ENCODE measurements at places on chromosomes 11 and 22.

DNA sequence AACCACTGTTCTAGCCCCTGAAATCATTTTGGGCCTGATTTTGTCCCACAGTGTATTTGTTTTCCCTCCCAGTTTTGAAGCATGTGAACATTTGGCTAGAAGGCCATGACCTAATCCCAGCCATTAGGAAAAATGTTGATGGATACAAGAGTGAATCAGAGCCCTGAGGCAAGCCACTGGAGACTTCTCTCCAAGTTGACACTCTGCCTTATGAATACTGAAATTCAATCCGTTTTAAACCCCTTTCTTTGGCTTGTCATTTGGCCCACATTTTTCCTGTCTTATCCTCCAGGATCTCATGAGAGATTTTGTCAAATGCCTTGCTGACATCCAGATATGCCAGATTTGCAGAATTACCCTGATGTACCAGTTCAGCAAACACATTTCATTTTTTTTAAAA lies 158.8 kb downstream of the FAT3 start:
- DNase-seq: no peak

DNA sequence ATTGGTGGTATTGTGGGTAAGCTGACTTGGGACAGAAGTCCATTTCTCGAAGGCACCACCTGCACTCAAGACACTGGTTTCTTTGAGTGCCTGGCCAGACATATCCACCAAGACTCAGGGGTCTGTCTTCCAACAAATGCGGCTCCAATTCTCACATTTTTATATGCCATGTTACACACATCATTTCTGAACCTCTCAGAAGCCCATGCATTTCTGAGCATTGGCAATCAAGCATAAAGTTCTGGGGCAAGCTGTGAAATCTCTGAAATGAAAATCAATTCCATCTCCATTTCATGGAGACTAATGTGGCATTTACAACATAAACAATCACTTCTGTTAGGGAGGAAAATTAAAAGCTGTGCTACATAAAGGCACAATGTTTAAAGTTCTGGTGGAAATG lies 243.7 kb downstream of the KIRREL3 start:
- DNase-seq: no peak

GRCh38 chr11:125170001-125170509 lies 5.5 kb downstream of the PKNOX2 start:
- DNase-seq: no peak

DNA sequence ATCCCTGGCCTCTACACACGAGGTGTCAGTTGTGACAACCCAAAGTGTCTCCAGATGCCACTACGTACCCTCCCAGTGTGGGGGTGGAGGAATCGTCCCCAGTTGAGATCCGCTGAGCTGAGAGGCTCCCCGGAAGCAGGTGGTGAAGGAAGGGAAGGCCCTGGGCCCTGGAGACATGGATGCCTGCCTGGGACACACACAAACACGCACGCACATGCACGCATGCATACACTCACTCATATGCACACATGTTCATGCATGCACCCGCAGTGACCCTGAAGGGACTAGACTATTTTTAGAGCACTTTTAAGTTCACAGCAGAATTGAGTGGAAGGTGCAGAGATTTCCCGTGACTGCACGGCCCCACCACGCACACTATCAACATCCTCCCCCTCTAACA lies 50.9 kb downstream of the PARVB start:
- no peak for DNase-seq

GRCh38 chr22:46735747-46736608 lies 2.1 kb downstream of the CERK start:
- DNase-seq: no peak

DNA sequence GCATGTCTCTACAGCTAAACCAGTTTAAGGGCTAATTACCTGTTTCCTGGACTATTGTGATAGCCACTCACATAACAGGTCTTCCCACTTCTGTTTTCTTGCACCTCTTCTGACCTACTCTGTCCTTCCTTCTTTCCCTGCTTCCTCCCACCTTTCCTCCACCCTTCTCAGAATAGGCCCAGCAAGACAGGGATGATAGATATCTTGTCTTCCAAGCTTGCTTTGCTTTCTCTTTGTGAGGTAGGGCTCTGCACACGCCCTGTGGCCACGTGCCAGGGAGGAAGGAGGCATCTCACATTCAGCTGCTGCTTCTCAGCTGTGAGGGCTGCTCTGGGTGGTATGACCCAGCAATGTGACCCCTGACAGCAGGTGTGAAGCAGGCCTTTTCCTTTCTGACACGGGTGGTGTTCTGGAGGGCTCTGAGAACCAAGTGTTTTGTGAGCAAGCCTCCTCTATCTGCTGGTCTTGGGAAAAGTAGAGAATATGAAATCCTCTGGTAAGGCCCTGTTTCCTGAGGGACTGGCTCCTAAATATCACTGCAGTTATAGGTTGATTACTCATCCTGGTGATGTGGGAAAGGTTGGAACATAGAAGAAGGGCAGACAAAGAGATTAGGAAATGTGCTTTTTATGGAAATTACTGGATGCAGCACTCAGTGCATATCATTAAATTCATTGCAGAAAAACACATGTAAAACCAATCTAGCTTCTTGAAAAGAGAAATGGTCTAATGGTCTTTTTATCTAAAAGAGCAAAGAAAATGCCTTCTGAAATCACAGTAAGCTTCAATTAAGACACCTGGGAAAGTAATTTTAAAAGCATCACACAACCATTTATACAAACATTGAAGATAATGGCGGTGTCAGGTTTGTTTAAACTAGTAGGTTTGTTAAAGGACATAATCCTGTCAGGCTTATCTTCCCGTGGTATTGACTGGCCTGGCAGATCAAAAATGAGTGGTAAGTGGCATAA lies 8.5 kb downstream of the AMOTL1 start:
- DNase-seq: no peak

GRCh38 chr22:21915624-21916308 lies 36.9 kb downstream of the PPM1F start:
- DNase-seq: no peak

GRCh38 chr11:11640996-11641395 lies 19.2 kb upstream of the GALNT18 start:
- DNase-seq: no peak

DNA sequence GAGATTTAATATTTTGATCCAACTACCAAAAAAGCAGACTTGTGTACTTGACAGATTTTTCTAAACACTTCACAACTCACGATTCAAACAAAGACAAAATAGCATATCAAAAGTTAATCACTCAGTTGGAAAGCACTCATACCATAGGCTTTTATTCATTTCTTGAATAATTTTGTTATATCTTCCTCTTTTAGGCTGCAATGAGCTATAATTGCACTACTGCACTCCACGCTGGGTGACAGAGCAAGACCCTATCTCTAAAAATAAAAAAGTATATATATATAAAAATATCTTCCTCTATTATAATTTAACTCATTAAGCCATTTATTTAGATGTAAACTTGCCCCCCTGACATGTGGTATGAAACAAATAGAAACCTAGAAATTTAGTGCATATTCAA lies 19.9 kb downstream of the SC5D start:
- no peak for DNase-seq

- DNase-seq: no peak
Measured at GRCh38 chr11:115303929-115304531, 200.2 kb downstream of the CADM1 start.

DNA sequence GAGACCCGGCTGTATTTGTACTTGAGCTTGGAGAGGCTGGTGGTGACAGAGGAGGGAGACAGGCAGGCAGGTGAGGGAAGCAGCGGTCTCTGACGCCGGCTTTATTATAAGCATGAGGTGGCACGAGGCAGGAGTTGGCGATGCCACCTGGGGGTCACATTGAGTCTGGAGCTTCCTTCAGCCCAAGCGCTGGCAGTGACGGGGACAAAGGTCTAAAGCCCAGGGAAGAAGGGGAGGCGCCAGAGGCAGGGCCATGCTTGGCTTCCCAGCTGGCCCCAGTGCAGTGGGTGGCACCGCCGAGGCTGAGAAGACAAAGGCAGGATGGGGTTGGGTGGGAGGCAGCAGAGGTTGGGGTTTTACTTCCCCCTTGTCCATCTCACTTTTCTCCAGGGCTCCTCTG lies 4.5 kb downstream of the FXYD2 start:
- DNase-seq: no peak

DNA sequence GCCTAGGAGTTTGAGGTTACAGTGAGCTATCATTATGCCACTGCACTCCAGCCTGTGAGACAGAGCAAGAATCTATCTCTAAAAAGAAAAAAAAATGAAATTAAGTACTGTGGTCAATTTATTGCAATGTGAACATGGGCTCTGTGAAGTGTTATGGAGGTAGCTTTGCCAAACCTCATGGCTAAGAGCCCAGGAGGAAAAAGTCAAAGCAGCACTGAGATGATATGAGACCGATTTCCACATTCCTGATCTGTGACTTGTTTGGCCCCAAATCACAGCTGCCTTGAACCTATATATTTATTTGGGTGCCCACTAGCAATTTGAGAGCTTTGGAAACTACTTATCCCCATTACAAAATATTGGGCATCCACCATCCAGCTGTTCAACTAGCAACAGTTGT lies 29.8 kb upstream of the TMEM135 start:
- no peak for DNase-seq

DNA sequence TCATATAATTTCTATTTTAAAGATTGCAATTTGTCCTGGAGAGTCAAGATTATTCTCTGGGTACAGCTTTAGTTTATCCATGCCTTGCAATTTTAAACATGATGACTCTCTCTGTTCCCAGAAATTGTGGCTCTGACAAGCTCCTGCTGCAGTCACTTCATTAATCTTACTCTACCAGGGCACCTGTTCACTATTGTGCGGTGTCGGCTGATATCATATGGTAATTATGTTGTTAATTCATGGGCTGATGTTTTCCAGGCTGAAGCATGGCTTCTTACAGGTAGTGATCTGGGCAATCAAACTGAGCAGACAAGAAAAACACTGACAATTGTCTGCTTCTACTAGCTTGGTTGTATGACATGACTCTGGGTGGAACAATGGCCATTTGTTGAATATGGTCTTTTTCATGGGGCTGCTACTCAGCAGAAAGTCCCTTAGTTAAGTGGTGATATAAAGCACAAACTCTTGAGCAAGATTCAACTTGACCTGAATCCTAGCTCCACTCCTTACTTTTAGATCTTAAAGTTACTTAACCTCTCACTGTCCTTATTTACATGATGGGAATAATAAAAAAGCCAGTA lies 230.7 kb downstream of the FAT3 start:
- DNase-seq: no peak

DNA sequence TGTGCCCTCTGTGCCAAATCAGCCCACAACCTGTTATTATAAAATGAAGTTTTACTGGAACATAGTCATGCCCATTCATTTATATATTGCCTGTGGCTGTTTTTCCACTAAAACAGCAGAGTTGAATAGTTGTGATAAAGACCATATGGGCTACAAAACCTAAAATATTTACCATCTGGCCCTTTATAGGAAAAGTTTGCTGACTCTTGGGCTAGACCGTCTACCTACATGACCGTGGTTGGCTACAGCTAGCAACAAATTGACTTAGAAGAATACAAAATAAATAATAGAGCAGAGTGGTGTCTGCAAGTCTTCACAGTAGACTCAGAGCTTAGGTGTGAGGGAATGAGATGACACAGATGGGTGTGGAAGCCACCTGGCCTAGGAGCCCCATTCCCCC lies 11.2 kb upstream of the IL18BP start:
- DNase-seq: no peak

- no peak for DNase-seq
Measured at GRCh38 chr22:46074771-46075551, 75.4 kb upstream of the PPARA start.

DNA sequence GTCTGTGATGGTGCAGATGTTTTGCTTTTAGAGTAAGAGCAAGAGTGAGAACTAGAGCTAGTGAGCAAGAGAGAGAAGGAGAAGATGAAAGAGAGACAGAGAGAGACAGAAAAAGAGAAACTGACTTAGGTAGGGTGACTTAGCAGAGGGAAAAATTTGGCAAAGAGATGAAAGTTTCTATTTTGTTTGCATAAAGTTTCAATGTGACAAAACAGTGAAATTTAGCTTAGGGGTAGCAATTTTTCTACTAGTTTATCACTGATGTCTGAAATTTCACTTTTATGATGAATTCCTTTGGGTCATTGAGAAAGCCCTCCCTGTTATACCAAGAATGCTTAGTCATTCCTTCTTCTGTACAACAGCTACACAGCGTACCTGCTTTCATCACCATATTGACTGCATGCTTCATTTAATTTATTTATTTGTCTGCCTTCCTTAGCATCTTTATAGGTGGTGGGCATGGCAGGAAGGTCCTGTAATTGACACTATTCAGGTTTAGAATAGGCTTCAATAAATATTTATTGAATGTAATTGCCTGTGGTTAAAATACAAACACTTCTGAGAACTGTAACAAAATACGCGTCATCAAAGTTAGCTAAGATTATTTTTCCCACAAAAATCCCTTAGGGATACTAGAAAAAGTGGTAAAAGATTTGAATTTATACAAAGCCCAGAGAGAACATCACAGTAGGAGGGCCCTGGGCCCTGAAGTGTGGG lies 19.9 kb upstream of the CTSC start:
- DNase-seq: no peak

DNA sequence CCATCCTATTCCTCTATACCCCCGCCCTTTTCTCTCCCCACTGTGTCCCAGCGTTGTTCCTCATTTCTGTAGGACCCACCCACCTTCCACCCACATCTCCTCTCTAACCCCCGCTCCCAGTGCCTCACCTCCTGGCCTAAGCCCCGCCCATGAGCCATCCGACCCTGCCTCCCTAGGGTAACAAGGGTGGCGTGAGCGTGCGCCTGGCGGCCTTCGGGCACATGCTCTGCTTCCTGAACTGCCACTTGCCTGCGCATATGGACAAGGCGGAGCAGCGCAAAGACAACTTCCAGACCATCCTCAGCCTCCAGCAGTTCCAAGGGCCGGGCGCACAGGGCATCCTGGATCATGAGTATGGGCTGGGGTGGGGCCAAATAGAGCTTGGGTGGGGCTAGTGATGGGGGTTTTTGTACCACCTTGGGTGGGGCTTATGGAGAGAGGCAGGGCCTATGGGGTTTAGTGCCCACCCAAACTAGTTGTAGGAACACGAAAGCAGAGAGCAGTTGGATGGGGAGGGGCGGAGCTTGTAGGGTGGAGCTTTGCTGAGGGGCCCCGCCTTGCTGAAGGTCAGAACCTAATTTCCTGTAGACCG lies 4.5 kb downstream of the INPP5J start:
- DNase-seq: no peak

- DNase-seq: no peak
Measured at GRCh38 chr11:134657631-134658030, 245.6 kb upstream of the B3GAT1 start.

GRCh38 chr11:35380603-35381002 lies 38.8 kb downstream of the SLC1A2 start:
- DNase-seq: no peak

DNA sequence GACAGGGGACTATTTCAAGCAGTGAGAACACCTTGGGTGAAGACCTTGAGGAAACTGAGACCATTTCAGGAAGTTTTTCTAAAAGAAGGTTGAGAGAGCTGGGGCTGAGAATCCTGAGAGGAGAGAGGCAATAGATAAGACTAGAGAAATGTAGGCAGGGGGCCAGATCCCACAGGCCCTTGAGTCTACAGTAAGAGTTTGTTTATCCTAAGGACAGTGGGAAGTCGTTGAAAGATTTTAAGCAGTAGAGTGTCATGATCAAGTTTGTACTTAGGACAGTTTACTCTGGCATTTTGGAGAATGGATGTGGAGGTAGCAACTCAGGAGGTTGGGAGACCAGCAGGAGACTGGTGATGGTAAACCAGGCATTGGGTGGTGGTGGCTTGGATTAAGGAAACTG lies 17.1 kb downstream of the HSD17B12 start:
- no peak for DNase-seq

GRCh38 chr11:125262194-125262829 lies 97.8 kb downstream of the PKNOX2 start:
- DNase-seq: no peak

Data from cerebellar nuclear complex (tissue), 1 donor.